Motor neuron (in vitro differentiated cells): ENCODE measurements at places on chromosomes 5 and 9.

DNA sequence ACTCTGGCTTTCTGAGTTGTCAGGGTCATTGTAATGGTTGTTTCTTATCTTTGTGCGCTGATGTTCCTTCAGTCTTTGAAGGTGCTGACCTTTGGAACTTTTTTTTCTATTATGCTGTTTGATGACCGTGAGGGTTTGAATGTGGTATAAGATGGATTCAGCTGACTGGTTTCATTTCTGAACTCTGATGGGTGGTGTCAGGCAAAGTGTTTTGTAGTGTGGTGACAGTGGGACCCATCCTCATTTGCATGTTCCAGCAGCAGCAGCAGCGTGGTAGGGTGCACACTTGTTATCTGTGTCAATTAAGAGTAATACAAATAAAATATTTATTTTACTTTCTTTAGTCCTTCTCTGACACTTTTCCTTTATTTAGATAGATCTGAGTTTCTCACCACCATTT is 227.7 kb upstream of the PRR16 start:
- no peak for ATAC-seq

DNA sequence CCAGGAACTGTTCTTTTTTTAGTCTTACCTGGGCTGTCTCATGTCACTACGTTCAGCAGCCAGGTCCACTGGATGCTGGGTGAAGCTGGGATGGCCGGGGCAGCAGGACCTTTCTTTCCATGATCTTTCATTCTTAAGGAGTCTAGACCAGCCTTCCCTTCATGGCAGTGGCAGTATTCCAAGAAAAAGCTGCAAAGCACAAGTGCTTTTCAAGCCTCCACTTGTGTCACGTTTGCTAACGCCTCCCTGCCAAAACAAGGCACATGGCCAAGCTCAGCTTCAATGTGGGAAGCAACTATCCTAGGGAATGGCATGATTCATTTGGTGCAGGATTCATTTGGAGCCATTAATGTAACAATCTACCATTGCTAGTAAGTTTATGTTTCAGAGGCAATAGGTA is 94.8 kb downstream of the RCL1 start:
- ATAC-seq: no peak

GRCh38 chr5:18111906-18112465 is 477.7 kb downstream of the TAF11L14 start:
- ATAC-seq: no peak

DNA sequence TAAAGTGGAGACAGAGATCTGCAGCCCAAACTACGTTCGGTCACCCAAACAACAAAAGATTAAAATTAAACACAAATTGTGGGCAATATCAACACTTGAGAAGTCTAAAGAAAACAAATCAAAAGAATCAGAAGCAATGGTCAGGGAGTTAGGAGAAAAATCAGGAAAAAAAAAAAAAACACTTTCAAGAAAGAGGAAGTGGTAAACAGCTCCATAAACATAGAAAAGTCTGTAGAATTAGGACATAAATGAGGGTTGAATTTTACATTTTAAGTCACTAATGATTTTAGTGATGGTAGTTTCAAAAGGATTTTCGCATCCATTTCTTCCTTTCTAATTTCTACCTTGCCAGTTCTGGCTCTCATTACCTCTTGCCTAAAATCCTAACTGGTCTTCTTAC is 10.1 kb downstream of the RNF145 start:
- no peak for ATAC-seq

GRCh38 chr5:83745816-83746215 is 25.2 kb upstream of the HAPLN1 start:
- ATAC-seq: no peak

DNA sequence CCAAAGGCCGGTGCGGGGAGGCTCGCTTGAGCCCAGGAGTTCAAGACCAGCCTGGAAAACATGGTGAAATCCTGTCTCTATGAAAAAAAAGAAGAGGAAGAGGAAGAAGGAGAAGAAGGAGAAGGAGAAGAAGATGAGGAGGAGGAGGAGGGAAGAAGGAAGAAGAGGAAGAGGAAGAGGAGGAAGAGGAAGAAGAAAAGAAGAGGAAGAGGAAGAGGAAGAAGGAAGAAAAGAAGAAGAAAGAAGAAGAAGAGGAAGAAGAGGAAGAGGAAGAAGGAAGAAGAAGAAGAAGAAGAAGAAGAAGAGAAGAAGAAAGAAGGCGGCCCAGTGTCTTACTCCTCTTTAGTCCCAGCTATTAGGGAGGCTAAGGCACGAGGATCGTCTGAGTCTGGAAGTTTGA is 44.8 kb upstream of the XPA start:
- no peak for ATAC-seq

- ATAC-seq: peak; percentile 62
Measured at GRCh38 chr9:68999393-69000105, 14.4 kb downstream of the PRKACG start.

DNA sequence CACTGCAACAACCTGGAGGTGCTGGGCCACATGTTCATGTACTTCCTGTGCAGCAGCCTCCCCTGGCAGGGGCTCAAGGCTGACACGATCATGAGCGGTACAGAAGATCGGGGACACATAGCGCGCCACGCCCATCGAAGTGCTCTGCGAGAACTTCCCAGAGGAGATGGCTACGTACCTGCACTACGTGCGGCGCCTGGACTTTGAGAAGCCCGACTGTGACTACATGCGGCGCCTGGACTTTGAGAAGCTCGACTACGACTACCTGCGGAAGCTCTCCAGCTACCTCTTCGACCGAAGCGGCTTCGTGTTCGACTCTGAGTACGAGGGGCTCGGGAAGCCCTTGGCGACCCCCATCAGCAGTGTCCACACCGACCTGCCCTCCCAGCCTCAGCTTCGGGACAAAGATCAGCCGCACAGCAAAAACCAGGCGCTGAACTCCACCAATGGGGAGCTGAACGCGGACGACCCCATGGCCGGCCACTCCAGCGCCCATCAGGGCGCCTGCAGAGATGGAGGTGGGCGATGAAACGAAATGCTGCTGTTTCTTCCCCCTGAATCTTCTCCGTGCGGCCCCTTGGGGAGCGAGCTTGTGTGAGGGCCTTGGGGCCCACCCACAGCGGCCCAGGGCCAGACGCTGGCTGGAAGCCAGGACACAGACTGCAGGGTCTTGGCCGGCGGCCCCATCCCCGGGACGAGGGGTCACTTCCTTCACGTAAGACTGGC is 56.5 kb downstream of the JAK2 start:
- ATAC-seq: no peak

DNA sequence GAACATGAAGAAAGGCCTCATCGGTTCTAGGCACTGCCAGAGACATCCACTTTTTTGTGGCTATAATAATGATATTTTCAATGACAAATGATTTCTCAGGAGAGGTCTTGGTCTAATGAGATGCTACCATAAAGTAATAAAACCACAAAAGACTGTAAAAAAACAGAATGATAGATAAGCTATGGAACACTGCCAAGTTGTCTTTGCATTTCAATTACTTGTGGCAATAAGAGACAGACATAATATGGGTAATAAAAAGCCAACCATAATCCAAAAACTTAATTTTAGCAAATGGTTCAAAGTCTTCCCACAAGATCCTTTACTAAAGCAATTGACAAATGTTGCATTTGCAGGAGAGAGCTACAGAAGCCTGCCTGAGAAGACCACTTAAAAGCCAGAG is 292.5 kb downstream of the ATPSCKMT start:
- ATAC-seq: no peak

GRCh38 chr5:30392897-30393296 is 800.6 kb upstream of the CDH6 start:
- no peak for ATAC-seq

DNA sequence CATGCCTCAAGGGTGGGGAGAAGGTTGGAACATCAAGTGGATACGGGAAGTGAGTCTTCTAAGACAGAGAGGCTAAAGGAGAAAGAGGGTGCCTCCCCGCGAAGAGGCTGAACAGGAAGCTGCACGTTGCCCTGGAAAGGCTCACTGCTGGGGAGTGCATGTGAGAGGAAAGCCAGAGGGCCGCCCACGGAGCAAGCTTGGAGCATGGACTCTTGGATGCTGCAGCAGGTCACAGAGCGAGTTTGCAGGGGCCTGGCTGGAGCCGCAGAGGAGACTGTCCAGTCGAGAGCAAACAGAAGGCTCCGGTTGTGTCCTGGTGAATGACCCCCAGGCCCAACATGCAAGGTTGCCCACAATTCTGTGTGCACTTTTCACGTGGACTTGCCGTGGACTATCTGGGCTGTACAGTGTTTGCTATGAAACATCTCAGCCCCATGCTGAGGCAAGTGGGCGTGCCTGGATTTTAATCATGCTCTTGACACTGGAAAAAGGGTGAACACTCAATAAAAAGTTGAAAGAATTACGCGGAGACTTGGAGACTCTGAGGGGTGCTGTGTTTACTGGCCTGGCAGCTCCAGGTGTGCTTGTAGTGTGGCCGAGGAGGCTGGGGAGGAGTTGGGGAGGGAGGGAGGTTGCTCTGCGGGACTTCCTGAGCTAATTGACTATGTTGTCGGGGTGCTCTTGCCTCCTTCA is 54.5 kb upstream of the GARNL3 start:
- ATAC-seq: no peak

GRCh38 chr5:143828710-143829109 is 16.7 kb downstream of the HMHB1 start:
- ATAC-seq: no peak

- no peak for ATAC-seq
Measured at GRCh38 chr5:103101079-103101750, 18.7 kb downstream of the GIN1 start.

- ATAC-seq: no peak
Measured at GRCh38 chr9:80632041-80632440, 1057.3 kb downstream of the TLE1 start.

DNA sequence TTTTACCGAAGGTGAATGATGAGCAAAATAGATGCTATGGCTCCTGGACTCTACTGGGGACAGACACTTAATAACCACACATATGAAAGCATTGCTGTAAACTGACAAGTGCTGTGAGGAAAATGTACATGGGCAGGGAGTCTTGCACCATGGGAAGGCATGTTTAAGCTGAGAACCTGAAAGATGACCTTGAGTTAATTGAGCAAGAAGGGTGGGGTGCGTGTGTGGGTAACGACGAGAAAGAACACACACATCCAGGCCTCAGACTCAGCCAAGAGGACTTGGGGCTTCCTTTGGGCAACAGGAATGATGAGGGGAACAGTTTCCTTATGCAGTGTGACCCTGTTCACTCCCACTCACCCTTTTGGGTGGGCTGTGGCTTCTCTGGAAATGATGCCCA is 73.1 kb downstream of the HSPA4 start:
- no peak for ATAC-seq

DNA sequence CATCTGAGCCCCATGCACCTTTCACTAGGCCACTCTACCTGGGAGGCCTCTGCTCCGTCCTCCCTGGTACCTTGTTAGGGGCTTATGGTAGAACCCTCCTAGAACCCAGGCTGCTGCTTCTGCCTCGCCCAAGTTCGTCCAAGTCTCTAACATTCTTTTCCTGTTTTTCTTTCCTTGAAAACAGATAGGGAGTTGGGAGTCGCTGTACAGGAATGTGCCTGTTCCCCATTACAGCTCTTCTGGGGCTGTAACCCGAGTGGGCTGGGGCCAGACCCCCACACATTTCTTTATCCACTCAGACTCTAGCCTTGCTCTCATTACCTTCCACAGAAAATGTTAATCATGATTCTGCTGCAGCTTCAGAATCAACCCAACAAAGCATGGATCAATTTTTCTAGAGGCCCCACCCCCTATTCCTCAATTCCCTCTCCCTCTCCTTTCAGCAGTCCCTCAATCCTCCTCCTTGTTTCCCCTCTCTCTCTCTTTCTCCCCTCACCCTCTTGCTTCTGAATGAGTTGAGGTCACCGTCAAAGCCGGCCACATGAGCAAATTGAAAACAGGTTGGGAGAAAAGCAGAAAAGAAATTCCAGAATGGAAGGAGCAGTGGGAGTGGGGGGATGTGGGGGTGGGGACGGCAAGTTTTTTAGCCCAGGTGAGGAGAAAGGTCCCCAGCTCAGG is 193.8 kb upstream of the TRIM32 start:
- no peak for ATAC-seq

GRCh38 chr9:123382653-123383511 is 26.9 kb downstream of the CRB2 start:
- ATAC-seq: no peak

DNA sequence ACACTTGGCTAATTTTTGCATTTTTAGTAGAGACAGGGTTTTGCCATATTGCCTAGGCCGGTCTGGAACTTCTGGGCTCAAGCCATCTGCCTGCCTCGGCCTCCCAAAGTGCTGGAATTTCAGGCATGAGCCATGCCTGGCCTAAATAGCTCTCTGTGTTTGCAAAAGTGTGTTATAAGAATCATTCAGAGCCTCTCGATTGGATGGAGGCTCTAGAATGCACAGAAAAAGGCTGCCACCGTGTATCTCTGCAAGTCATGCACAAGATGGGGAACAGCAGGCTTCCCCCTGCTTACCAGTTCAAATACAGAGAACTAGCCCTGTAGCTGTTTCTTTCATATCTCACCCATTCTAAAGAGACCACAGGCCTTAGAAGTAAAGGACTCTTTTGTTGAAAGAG is 28.3 kb downstream of the FXN start:
- ATAC-seq: no peak

- ATAC-seq: no peak
Measured at GRCh38 chr9:38075272-38075671, 6.2 kb upstream of the SHB start.

- peak; percentile 89 for ATAC-seq
Measured at GRCh38 chr5:149400304-149400703, 21.2 kb upstream of the IL17B start.

- no peak for ATAC-seq
Measured at GRCh38 chr9:112601636-112602035, 115.0 kb downstream of the KIAA1958 start.

DNA sequence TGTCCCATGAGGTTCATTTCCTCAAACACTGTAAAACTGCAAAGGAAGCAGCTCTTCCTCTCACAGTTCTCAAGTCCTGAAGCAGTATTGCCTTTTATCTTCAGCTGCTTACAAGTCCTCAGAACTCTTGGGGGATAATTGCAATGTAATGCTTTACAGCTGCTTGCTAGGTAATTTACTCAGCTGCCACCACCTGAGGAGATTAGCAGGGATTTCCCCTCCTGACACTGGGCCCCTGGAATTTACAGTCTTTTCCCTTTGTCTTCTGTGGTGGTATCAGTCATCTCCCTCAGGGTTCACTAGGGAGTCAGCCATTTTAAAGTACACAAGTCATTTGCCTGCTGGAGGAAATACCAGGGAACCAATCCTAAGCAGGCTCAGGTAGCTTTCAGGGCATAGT is 754.3 kb upstream of the GRAMD2B start:
- ATAC-seq: no peak

DNA sequence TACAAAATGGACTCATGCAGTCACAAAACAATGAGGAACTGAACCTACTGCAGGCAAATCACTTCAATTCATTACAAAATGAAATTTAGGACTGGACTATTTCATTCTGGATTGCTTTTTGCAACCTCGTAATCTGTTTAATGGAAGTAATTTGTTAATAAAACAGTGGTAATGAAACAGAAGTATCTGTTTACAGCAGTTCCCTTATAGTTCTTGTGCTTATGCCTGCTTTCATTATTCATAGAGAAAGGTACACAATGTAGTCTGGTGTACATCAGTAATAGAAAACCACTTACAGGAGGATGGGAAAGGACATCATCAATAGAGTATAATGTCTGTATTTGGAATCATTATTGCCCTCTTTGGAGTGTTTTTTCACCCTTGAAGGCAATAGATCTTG is 389.2 kb upstream of the NUDT12 start:
- ATAC-seq: no peak
